ENCODE measurements at places on chromosomes 16 and 17.
A peak's percentile ranks its signal among the peaks of the same experiment; 100 is the strongest.

DNA sequence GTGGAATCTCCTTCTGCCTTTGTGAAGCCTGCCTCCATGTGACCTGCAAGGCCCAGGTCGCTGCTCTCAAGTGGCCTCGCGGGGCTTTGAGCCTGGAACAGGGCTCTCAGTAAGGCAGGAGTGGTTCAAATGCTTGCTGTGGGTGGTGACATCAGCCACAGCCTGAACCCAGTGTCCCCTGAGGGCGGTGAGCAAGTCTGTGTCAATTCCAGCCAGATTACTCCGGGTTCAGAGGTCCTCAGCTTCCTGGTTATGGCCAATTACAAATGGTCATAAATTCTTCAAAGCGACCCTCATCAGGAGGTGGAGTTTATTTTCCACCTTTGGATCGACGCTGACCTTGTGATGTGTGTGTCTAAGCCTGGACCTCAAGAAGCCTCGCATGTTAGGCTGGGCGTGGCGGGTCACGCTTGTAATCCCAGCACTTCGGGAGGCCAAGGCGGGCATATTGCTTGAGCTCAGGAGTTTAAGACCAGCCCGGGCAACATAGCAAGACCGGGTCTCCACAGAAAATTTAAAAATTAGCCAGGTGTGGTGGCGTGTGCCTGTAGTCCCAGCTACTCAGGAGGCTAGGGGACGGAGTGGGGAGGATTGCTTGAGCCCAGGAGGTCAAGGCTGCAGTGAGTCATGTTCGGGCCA is 17.3 kb downstream of the LGALS3BP start:
- DNase-seq: no peak

GRCh38 chr16:88566158-88566557 is 4.0 kb upstream of the ZC3H18 start:
- DNase-seq: no peak

GRCh38 chr16:49085686-49086085 is 196.0 kb downstream of the CBLN1 start:
- no peak for DNase-seq

DNA sequence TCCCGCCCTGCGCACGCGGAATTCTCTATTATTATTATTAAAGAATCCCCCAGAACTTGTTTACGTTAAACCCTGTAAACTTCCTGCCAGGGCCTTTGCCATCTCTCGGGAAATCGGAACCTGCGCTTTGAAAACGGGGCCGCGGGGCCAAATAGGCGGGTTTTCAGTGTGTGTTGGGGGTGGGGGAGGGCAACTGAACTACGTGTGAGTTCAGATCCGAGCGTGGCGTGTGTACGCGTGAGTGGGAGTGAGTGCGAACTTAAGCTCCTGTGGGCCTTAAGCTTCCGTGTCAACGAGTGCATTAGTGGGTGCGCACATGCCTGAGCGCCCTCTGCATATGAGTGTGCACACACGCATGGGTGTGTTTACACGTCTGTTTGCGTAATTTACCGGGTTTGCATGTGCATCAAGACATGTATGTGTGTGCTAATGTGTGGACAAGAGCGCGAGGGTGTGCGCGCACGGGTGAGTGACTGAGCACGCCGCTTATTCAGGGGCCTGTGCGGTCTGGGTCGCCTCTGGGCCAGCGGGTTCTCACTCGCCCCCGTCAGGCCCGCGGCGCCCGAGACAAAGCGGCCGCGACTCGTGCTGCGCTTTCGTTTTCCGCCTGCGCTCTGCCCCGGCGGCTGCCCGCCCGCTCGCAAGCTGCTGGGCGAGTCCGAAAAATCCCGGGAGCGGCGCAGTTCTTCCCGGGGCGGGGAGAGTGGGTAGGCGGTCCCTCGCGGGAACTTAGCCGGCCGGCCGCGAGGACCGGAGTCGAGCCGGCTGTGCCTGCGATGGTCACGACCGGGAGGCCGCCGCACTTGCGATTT is 1.2 kb upstream of the FOXF1 start:
- DNase-seq: no peak

- no peak for DNase-seq
Observed at GRCh38 chr16:4661661-4662060, 31.7 kb upstream of the NUDT16L1 start.

- no peak for DNase-seq
Observed at GRCh38 chr17:68491381-68492231, 20.6 kb upstream of the PRKAR1A start.

GRCh38 chr17:36657763-36658490 is 56.5 kb downstream of the MRM1 start:
- DNase-seq: no peak

DNA sequence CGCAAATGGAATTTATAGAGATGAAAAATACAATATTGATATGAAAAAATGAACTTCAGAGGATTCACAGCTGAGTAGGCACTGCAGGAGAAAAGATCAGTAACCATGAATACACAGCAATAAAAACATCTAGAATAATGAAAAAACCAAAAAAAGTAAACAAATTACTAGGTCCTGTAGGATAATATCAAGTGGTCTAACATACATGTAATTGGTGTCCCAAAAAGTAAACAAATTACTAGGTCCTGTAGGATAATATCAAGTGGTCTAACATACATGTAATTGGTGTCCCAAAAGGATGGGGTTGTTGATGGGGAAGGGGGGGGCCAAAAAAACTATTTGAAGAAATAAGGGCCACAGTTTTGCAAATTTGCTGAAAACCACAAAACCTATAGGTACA is 43.4 kb downstream of the ZNF18 start:
- no peak for DNase-seq

GRCh38 chr17:21119247-21119918 is 7.4 kb upstream of the DHRS7B start:
- DNase-seq: peak; percentile 25

DNA sequence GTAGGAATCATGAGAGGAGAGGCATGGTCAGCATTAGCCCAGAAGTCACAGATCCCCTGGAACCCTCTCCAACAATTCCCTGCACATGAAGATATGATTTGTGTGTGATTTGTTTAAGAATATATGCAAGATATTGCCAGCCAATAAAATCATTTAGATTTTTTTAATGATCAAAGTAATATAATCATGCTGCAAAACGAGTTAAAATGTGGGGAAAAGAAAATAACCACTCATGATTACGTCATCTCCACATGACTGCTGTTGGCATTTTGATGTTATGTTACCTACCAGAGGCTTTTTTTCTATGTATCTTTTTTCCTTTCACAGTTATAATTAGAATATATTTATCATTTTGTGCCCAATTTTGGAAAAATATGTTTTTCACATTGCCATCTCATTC is 22.4 kb downstream of the SLC35G3 start:
- DNase-seq: no peak

DNA sequence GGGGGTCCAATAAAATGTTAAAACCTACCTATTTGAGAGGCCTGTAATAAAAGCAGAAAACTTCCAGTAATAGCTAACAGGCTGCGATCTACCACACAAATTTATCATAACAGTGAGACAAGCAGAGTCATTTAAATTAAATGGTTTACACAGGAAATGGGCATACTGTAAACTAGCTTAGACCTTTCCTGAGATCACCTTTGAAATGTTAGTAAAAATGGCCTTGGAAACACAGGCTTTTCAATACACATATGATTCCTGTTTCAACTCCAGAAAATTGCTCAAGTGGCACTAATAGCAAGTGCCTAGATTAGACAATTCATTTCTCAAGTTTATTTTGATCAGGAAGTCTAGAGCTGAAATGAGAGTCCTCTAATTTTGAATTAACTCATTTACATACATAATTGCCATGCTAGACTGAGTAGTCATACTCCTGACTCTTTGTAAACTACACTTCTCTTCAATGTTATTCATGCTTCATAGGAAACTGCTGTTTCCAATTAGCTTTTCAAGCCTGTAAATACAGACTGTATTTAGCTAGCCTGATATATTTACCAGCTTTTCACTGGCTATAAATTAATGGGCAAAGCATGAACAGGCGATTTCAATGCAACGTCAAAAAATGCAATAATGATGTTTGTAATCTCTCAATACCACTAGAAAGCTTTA is 43.3 kb downstream of the PARN start:
- DNase-seq: no peak

DNA sequence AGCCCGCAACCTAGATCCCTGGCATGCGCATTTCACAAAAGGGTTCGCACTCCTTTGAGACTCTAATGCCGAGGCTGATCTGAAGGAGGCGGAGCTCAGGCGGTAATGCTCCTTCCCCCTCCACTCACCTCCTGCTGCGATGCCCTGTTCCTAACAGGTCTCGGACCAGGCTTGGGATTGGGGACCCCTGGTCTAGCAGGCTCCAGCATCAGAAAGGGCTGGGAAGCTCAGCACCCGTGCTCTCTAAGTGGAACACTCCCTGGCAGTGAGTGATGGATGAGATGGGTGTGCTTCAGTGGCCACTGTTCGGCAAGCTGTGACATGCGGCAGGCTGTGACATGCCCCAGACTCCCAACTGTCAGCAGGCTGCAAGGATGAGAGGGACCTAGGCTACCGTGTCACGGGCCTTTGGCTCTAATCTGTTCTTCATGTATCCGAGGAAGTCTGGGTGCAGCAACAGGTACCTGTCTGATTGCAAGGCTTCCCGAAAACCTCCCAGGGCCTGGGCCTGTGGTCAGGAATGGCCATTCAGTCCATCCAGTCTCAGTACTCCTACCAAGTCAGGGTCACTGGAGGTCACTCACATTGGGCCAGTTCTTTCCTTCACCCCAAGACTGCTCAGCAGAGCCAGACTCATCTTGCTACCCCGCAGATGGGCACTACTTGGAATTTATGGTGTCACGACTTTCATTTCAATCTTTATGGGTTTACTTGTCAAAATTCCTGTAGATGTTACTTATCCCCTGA is 1.3 kb upstream of the ST6GALNAC2 start:
- no peak for DNase-seq

DNA sequence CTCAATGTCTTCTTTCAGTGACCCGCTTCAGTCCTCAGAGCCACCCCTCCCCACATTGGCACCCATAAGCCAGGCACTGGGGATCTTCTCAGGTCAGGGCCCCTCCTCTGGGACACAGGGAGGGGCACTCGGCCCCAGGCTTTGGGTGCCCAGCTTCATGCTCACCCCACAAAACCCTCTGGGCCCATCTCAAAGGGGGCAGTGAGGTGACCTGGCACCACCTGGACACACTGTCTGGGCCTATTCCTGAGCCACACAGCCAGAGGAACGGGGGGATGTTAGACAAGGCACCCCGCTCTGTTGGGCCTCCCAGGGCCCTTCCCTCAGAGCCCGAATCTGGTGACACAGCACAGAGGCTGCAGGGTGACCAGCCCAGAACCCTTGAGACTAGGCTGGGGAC is 36.1 kb downstream of the TNFRSF13B start:
- no peak for DNase-seq

DNA sequence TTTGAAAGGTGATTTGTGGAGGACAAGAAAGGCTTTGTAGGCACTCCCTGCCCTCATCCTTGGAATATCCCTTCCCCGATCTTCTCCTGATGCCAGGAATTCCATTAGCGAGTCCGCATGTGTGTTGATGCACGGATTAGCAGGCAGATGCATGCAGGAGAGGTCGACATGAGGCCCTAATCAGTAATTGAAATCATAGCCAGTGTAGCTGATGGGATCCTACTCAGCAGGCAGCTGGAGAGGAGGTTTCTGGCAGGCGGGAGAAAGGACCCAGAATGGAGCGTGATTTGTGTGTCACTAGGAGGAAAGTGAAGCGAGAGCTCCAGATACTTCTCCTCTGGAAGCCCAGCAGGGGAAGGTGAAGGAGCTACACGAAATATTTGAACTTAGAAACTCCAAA is 196.3 kb upstream of the CDH11 start:
- no peak for DNase-seq

GRCh38 chr17:10931133-10931532 is 93.2 kb upstream of the PIRT start:
- no peak for DNase-seq

GRCh38 chr16:78647491-78647890 is 548.0 kb downstream of the WWOX start:
- DNase-seq: no peak

- no peak for DNase-seq
Observed at GRCh38 chr17:62601471-62601870, 26.0 kb upstream of the MRC2 start.

DNA sequence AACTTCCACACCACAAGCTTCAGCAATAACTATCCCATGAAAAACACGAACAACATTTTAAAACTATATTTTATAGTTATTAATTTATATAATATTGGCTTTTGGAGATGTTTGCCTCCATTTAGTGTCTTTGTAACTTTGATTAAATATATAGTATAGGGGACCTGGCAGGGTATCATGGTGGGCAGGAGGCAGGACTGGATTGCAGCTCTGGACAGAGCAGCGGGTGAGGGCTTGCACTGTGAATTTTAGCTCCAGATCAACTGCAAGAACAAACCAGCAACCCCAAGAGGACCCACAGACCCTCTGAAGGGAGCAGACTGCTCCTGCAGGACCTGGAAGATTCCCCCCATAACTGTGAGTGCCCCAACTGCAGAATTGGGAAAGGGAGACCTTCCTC is 777.9 kb downstream of the KCNJ2 start:
- DNase-seq: no peak

- no peak for DNase-seq
Observed at GRCh38 chr17:38397227-38397626, 31.0 kb upstream of the ARHGAP23 start.

DNA sequence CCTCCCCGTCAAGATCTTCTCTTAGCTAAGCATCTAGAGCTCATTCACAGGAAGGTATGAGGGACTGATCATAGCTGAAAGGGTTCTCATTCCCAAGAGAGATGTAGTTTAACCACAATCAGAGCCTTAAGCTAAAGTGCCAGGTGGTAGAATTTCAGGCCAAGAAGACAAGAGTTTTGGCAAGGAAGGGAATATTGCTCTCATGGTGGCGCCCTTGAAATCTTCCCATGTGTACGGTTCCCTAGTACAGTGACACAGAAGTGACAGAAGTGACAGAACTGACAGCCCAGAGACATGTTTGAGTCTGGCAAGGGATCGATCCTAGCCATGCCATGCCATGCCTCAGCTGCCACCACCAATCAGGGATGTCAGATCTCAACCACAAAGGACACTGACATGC is 2.5 kb downstream of the GRIN2C start:
- no peak for DNase-seq

DNA sequence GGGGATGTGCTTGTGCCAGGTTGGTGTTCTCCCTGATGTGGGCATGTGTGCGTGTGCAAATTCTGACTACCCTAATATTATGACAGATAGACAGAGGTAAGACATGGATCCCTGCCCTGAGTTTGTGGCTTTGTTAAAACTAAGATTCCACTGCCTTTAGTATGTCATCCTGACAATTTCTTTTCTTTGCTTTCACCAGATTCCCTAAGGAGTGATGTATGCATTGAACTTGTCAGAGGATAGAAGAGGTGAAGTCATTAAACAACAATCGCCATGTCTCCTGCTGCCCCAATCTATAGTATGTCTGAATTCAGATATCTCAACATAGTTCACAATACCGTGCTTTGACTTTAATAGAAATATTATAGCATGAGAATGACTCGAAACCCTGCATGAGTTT is 137.1 kb upstream of the ELAC2 start:
- DNase-seq: no peak

GRCh38 chr16:10976634-10977033 is 32.3 kb downstream of the CLEC16A start:
- DNase-seq: no peak

Data from stimulated activated CD8-positive, alpha-beta memory T cell treated with anti-CD3 and anti-CD28 coated beads, Interleukin-4, amount 100 ng/mL, for 4 hours (primary cell).